Neuronal stem cell (in vitro differentiated cells): ENCODE measurements at places on chromosomes 4 and X.

DNA sequence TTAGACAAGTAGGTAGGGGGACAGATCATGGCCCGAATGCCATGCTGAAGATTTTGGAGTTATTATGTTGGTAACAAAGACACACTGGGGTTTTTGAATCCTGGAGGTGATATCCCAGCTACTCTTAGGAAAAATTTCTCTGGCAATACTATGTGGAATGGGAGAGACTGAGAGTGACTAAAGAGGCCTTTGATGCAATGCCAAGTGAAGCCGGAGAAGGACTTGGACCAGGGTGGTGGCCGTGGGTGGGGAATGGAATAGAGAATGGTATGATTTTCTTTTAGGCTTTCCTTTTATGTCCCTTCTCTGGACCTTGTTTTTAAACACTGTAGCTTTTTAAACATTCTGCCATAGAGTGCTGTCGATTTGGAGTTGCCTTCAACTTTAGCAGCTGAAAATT lies 141.6 kb downstream of the DCLK2 start:
- no peak for DNase-seq
- no peak overlapping the region for H3K4me3 ChIP-seq
- H3K27ac ChIP-seq, result no peak overlapping the region

DNA sequence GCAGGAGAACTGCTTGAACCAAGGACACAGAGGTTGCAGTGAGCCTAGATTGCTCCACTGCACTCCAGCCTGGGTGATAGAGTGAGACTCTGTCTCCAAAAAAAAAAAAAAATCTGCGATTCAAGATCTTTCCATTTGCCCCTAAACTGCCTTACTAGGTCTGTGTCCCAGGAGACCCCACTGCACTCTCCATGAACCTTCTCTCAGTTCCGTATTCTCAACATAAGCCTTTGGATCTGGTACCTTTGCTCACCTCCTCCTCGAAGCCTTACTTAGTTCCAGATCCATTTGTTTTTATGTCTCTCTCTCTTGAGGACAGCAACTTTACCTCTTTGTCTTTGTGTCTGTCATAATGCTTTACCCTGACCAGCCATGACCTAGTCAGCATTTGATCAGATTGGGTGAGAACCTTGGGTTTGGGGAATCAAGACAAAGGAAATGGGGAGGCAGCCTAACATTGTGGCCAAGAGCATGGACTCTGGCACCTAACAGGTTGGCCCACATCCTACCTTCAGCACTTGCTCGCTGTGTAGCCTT lies 33.7 kb downstream of the BST1 start:
- H3K36me3 ChIP-seq, result no peaks in the 10 kb centered on the region
- no peak for DNase-seq
- H3K4me3 ChIP-seq, result no peak overlapping the region
- no peak overlapping the region for H3K27ac ChIP-seq
- H3K4me1 ChIP-seq, result no peaks in the 10 kb centered on the region

- no peaks in the 10 kb centered on the region for H3K36me3 ChIP-seq
- H3K27ac ChIP-seq, result no peak overlapping the region
- no peak for DNase-seq
- no peaks in the 10 kb centered on the region for H3K27me3 ChIP-seq
Observed at GRCh38 chrX:121052122-121052521, 4.7 kb downstream of the GLUD2 start.

- no peaks in the 10 kb centered on the region for H3K36me3 ChIP-seq
- H3K4me3 ChIP-seq, result no peak overlapping the region
- no peak for DNase-seq
- H3K27me3 ChIP-seq, result no peaks in the 10 kb centered on the region
- no peaks in the 10 kb centered on the region for H3K4me1 ChIP-seq
Observed at GRCh38 chr4:73612032-73612431, 8.2 kb downstream of the RASSF6 start.

- DNase-seq, result no peak
- H3K36me3 ChIP-seq, result no peaks in the 10 kb centered on the region
- H3K4me3 ChIP-seq, result no peak overlapping the region
- no peaks in the 10 kb centered on the region for H3K27me3 ChIP-seq
Observed at GRCh38 chr4:183885205-183885720, 19.8 kb upstream of the STOX2 start.

DNA sequence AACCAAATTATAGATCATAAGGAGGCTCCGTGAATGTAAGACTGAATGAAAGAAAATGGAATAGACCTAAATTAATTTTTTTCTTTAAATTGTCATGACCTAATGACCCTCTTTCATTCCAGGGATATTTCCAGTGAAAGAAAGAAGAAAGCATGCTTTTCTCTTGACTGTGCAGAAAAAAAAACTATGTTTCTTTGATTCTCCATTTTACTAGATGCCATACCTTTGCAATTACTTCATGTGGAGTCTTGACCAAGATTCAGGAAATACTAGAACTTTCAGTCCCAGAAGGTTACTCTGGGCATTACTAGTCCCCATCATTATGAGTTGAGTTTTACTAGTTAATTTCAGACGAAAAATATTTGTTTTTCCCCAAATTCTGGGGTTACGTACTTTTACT lies 6.4 kb upstream of the COMMD8 start:
- H3K36me3 ChIP-seq, result no peaks in the 10 kb centered on the region
- no peak overlapping the region for H3K27ac ChIP-seq
- no peaks in the 10 kb centered on the region for H3K27me3 ChIP-seq
- no peak overlapping the region for H3K4me3 ChIP-seq
- no peak for DNase-seq

- DNase-seq, result no peak
- peaks cover 16% of the 10 kb centered on the region for H3K36me3 ChIP-seq
- H3K4me3 ChIP-seq, result no peak overlapping the region
- no peak overlapping the region for H3K27ac ChIP-seq
- H3K27me3 ChIP-seq, result no peaks in the 10 kb centered on the region
Observed at GRCh38 chr4:52606726-52607125, 52.4 kb downstream of the USP46 start.

DNA sequence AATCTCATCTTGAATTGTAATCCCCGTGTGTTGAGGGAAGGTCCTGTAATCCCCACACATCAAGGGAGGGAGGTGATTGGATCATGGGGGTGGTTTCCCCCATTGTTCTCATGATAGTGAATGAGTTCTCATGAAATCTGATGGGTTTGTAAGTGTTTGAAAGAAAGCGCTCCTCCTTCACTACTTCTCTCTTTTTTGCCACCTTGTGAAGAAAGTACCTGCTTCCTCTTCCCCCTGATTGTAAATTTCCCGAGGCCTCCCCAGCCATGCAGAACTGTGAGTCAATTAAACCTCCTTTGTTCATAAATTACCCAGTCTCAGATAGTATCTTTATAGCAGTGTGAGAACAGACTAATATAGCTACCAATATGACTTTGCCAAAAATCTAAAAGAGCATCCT lies 41.1 kb downstream of the GBA3 start:
- H3K27me3 ChIP-seq, result no peaks in the 10 kb centered on the region
- H3K4me1 ChIP-seq, result peaks cover 2% of the 10 kb centered on the region
- H3K36me3 ChIP-seq, result no peaks in the 10 kb centered on the region

- H3K4me1 ChIP-seq, result peaks cover 12% of the 10 kb centered on the region
- DNase-seq, result no peak
- H3K36me3 ChIP-seq, result no peaks in the 10 kb centered on the region
- no peak overlapping the region for H3K4me3 ChIP-seq
- H3K27me3 ChIP-seq, result no peaks in the 10 kb centered on the region
Observed at GRCh38 chr4:57103051-57103450, 7.1 kb downstream of the IGFBP7 start.

- no peaks in the 10 kb centered on the region for H3K36me3 ChIP-seq
- peak; percentile 29 for DNase-seq
- H3K4me3 ChIP-seq, result no peak overlapping the region
- H3K27me3 ChIP-seq, result no peaks in the 10 kb centered on the region
- H3K4me1 ChIP-seq, result no peaks in the 10 kb centered on the region
Observed at GRCh38 chrX:135086197-135086854, 34.0 kb downstream of the ETDB start.

GRCh38 chr4:25845841-25846653 lies 16.7 kb downstream of the SEL1L3 start:
- no peak overlapping the region for H3K4me3 ChIP-seq
- H3K27me3 ChIP-seq, result no peaks in the 10 kb centered on the region
- no peak overlapping the region for H3K27ac ChIP-seq
- H3K36me3 ChIP-seq, result peaks cover 5% of the 10 kb centered on the region

- DNase-seq, result no peak
- no peak overlapping the region for H3K27ac ChIP-seq
- H3K4me1 ChIP-seq, result peaks cover 2% of the 10 kb centered on the region
- no peaks in the 10 kb centered on the region for H3K36me3 ChIP-seq
Observed at GRCh38 chr4:150999086-150999485, 16.0 kb downstream of the LRBA start.

GRCh38 chr4:127162741-127163140 lies 470.0 kb upstream of the INTU start:
- no peaks in the 10 kb centered on the region for H3K4me1 ChIP-seq
- H3K27me3 ChIP-seq, result no peaks in the 10 kb centered on the region
- H3K27ac ChIP-seq, result no peak overlapping the region

DNA sequence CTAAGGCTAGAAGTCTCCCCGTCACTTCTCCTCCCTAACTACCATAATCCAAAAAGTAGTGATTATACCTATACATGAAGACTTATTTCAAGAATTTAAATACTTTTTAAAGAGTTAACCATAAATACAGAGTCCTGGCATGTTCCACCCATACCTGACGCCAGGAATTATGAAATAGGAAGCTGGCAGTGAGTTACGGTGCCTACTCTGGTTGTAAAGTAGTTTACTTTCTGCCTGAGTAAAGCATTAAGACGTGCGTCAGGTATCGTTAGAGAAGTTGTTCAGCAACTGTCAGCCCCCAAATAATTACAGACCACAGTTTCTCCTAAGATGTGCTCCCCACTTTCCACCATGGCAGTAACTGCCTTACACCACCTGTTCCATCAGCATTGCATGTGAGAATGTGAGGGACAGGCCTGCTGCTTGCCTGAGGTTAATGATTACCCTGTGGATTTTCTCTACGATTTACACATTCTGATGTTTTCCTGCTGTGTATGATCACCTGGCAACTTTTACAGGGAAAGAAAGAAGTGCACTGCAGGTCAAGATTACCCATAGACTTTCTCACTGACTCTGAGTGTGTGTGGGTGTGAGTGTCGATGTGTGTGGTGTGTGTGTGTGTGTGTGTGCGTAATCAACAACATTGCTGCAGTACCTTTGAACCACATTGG lies 92.3 kb upstream of the SLC7A11 start:
- no peak overlapping the region for H3K27ac ChIP-seq
- no peaks in the 10 kb centered on the region for H3K4me1 ChIP-seq
- no peak for DNase-seq
- H3K27me3 ChIP-seq, result no peaks in the 10 kb centered on the region
- no peak overlapping the region for H3K4me3 ChIP-seq

GRCh38 chrX:17266136-17266535 lies 108.9 kb upstream of the NHS start:
- H3K27ac ChIP-seq, result no peak overlapping the region
- no peak for DNase-seq

DNA sequence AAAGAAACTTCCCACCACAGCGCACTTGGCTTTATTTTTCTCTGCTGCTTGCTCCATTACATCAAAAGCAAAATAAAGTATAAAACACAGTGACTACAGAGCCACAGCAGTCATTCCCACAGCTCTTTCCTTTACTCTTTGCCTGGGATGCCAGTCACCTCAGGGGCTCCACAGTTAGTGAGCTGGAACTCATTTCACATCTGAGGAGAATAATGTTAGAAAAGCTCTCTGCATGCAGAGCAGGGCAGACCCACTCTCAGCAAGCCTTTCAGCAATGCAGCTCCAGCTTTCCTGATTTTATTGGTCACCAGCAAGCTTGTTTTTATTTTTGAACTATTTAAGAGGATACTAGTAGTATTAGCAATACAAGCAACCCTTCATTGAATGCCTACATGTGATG lies 13.8 kb downstream of the GRXCR1 start:
- no peak overlapping the region for H3K4me3 ChIP-seq
- no peak for DNase-seq
- H3K36me3 ChIP-seq, result no peaks in the 10 kb centered on the region
- no peaks in the 10 kb centered on the region for H3K4me1 ChIP-seq
- H3K27ac ChIP-seq, result no peak overlapping the region
- no peaks in the 10 kb centered on the region for H3K27me3 ChIP-seq

DNA sequence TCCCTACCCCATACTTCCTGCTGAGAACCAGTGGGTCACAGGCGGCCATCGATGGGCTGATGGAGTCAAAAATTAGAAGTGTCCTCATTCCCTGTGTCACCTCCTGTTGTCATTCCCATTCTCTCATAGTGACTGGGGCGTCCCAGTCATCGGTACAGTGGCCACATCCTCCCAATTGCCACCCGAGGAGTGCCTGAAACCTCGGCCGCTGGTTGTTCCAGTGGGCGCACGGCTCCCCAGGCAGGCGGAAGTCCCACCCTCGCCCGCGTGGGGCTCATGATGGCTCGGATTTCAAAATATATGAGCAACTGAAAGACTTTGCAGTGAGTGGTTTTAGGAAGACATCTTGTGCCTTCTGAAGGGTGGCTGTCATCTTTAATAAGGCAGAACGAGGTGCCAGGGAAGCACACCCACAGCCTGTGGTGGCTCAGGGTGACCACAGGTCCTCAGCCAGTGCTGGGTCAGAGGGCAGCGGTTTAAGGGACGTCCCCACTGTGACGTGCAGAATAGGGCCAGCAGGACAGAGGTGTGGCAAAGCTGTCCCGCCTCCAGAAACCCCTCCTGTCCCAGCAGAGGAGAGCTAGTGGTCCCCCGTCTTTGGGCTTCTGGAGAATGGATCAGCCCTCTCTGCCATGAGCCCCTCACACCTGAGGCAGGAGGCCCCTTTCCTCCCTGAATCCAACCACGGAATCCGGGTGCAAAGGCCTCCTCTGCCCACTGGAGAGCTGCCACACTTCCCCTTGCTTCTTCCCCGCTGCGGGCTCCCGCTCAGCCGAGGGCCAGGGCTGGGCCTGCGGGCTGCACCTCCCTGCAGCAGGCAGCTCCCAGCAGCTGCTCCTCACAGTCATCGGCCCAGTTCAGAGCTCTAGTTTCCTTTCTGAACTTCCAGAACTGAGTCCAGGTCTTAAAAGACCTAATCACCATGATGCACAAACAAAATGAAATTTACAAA lies 90.4 kb downstream of the ABLIM2 start:
- peaks cover 27% of the 10 kb centered on the region for H3K4me1 ChIP-seq
- H3K36me3 ChIP-seq, result no peaks in the 10 kb centered on the region
- DNase-seq, result no peak
- no peak overlapping the region for H3K27ac ChIP-seq
- H3K4me3 ChIP-seq, result no peak overlapping the region
- H3K27me3 ChIP-seq, result no peaks in the 10 kb centered on the region

GRCh38 chr4:26782168-26782829 lies 78.3 kb upstream of the STIM2 start:
- no peak overlapping the region for H3K27ac ChIP-seq
- H3K36me3 ChIP-seq, result no peaks in the 10 kb centered on the region
- DNase-seq, result no peak
- H3K4me3 ChIP-seq, result no peak overlapping the region
- H3K27me3 ChIP-seq, result no peaks in the 10 kb centered on the region

DNA sequence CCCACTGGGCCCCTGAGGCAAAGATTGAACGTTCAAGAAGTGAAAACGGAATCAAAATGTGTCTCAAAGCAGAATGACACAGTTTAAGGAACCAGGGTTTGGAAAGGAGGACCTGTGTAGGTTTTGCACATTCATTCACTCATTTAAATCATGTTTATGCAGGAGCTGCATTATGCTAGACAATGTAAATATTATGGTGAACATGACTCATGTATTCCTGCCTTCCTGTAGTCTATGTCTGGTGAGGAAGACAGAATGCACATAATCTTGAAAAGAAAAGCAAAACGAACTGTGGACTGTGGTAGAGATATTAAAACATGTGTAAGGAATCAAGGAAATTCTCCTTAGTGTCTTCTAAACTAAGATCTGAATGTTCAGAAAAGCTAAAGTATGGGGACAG lies 311.8 kb upstream of the SMIM31 start:
- H3K27me3 ChIP-seq, result no peaks in the 10 kb centered on the region
- no peak for DNase-seq
- no peak overlapping the region for H3K27ac ChIP-seq
- H3K4me3 ChIP-seq, result no peak overlapping the region
- no peaks in the 10 kb centered on the region for H3K36me3 ChIP-seq
- peaks cover 12% of the 10 kb centered on the region for H3K4me1 ChIP-seq
